ENCODE measurements at places on chromosomes 3 and 15.
A peak's percentile ranks its signal among the peaks of the same experiment; 100 is the strongest.

DNA sequence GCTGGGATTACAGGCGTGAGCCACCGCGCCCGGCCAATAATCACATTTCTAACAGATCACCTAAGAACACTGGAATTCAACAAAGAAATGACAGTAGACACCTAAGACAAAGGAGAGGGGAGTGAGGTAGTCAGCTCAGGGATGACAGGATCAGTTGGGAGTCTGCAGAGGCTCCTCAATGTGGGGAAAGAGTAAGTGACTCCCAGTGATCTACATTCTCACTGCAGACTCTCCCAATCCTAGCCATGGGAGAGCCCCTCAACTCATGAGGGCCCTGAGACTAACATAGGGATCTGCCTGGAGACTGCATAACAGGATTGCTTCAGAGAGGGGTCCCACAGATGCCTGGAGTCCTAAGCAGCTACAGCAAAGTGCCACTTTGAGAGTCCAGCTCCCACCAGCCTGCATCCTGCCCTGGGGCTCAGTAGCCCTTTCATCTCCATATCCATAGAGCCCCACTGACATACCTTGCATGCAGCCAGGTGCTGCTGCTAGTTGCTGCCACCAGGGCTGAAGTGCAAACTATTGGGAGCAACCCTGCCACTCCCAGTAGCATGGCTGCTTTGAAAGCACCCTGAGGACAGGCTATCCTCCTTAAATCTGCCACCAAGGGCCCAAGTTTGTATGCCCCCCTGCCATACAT is 21.8 kb upstream of the PFN2 start:
- no peak for DNase-seq

DNA sequence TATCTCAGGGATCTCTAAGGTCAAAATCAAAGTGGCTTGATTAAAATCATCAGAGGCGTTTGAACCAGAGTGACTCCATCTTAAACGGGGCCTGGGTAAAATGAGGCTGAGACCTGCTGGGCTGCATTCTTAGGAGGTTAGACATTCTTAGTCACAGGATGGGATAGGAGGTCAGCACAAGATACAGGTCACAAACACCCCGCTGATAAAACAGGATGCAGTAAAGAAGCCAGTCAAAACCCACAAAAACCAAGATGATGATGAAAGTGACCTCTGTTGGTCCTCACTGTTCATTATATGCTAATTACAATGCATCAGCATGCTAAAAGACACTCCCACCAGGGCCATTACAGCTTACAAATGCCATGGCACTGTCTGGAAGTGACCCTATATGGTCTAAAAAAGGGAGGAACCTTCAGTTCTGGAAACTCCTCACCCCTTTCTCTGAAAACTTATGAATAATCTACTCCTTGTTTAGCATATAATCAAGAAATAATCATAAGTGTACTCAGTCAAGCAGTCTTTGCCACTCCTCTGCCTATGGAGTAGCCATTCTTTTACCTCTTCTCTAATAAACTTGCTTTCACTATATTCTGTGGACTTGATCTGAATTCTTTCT is 143.3 kb upstream of the SLCO3A1 start:
- DNase-seq: no peak

GRCh38 chr3:7787871-7788828 is 713.5 kb upstream of the LMCD1 start:
- DNase-seq: no peak

GRCh38 chr3:79947469-79947868 is 179.7 kb upstream of the ROBO1 start:
- no peak for DNase-seq

DNA sequence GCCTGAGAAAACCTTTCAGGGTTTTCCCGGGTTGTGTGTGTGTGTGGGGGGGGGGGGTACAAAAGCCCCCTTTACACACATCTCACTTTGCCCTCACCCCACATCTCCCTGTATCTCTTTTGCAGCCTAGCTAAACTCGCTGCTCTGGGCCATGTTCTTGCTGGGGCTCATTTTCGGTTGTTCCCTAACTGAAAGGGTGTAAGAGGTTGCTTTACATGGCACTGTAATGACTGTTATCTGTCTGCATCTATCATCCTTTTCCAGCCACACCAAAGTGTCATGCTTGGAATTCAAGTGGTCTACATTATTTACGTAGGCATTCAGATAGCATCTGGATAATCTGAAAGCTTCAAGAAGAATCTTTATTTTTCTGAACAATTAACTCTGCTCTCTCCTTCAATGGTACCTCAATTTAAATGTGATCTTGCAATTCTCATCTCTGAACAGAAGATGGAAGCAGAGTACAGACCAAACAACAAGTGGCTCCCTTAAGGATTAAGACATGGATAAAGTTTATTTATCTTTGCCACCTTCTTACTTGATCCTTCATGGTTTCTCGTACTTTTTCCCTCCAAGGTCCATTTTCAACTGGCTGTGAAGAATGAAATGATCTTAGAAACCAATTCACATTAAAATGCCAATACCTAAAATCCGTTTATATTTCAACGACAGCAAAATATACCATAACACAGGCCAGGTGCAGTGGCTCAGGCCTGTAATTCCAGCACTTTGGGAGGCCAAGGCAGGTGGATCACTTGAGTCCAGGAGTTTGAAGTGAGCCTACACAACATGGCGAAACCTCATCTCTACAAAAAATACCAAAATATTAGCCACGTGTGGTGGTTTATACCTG is 34.9 kb downstream of the DCLK3 start:
- peak; percentile 18 for DNase-seq

DNA sequence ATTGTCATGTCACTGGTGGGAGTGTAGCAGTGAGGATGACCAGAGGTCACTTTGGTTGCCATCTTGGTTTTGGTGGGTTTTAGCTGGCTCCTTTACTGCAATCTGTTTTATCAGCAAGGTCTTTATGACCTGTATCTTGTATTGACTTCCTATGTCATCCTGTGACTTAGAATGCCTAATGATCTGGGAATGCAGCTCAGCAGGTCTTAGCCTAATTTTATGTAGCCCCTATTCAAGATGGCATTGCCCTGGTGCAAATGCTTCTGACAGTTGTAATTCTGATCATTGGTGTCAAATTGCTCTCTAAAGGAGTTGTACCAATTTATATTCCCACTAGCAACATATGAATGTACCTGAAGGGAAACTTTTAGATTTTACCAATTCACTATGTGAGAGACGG is 74.4 kb downstream of the STRIT1 start:
- no peak for DNase-seq

DNA sequence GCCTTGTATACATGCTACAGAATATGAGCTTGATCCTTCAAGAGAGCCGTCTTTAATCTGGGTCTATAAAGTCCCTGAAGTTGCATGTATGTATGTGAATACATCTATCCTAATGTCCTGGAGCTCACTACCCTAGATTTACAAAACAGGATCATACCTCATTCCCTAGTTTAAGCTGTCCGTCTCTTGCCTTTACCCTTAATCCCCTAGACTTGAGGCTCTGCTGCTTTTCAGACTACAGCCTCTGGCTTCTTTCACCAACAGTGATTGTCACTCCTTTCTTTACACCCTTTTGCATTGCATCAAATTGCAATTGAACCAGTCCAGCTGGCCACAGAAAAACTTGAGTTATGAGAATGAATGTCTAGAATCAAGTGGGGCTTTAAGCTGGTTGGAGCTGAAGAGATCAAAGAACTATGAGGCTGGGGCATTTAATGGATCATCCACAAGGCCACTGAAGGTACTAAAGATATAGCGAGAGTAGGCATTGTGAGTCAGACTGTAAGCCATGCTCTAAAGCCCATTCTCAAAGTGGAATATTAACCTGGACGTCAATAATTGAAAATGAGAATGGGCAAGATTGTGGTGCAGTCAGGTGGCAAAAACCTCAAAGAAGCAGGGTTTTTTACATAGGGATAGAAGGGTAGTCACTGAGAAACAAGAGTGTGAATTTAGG is 12.3 kb upstream of the PLD1 start:
- DNase-seq: no peak

GRCh38 chr15:40240619-40241221 is 1.9 kb downstream of the PAK6 start:
- DNase-seq: no peak

GRCh38 chr15:98888820-98889479 is 118.6 kb downstream of the PGPEP1L start:
- no peak for DNase-seq

GRCh38 chr3:153927107-153927506 is 194.1 kb upstream of the ARHGEF26 start:
- DNase-seq: no peak

DNA sequence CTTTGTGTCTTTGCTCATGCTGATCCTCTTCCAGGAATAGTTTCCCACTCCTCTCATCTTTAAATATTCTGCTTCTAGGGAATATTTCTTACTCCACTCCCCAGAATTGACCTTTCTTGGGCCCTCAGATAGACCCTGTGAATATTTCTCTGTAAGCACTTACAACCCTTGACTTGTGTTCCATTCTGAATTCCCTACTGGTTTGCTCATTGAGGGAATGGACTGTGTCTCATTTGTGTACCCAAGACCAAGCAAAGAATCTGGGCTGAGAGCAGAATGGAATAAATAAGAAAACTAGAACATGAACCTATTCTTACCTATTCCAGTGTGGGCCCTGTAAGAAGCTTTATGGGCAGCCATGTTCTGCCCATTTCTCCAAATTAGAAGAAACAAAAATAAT is 72.7 kb upstream of the TSPAN3 start:
- DNase-seq: no peak

GRCh38 chr15:54564166-54564565 is 585.9 kb downstream of the UNC13C start:
- no peak for DNase-seq

DNA sequence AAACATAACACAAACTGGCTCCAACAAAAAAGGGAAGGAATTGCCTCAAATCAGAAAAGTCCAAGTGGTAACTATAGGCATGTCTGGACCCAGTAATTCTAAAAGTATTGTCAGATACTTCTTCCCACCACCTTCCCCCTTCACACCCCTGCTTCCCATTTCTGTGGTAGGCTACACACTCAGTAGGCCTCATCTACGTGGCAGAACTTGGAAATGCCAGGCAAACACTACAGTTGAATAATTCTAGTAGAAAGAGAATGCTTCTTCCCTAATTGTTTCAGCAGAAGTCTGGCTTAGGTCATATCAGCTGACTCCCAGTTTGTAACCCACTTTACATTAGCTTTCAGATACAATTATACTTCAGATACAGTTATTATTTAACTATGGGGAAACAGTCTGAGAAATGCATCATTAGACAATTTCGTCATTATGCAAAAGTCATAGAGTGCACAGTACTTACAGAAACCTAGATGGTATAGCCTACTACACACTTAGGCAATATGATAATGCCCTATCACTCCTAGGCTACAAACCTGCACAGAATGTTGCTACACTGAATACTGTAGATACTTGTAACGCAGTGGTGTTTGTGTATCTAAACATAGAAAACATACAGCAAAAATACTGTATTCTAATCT is 6.4 kb downstream of the SETMAR start:
- no peak for DNase-seq

- no peak for DNase-seq
These were observed 4.1 kb downstream of the PBRM1 start for GRCh38 chr3:52681596-52681995.

GRCh38 chr15:55250941-55251340 is 38.7 kb downstream of the RAB27A start:
- DNase-seq: no peak

DNA sequence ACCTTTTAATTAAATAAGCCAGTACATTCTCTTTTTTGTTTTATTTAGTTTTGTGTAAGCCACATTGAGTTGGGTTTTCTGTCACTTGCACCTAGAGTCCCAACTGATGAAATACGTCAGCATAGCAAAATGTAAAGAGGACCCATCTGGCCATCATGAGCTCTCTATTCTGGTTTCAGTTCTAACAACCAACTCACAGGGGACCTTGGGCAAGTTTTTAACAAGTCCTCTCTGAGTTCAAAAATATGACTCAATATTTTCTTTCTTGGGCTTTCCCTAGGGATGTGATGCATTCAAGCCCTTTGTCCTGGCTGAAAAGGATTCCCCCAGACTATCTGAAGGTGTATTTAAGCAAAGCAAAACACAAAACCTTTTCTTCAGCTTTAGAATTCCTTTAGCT is 32.9 kb downstream of the PLCH1 start:
- no peak for DNase-seq
